Left colon (tissue), 2 donors: ENCODE measurements at places on chromosomes 5 and 9. TPM values are rescaled to one million over a fixed set of nuclear protein-coding genes. Genes with fewer than 3 reads are reported as not detected.

The GLRA1 gene
- not detected for total RNA-seq

The IQGAP2 gene
- 104 TPM for total RNA-seq

The KIF20A gene
- total RNA-seq = 6.5 TPM

The DMRTA1 gene
- 0.64 TPM for total RNA-seq

The ST8SIA4 gene
- 6.1 TPM for total RNA-seq

The ZNF622 gene
- 42.5 TPM for total RNA-seq

The SLC34A1 gene
- not detected for total RNA-seq

The NTNG2 gene
- total RNA-seq = 0.75 TPM

The PHF24 gene
- total RNA-seq = 0.12 TPM

The GARIN3 gene
- not detected for total RNA-seq

The SPATA31D3 gene
- not detected for total RNA-seq

The IFNB1 gene
- not detected for total RNA-seq

- no peak for DNase-seq
Observed at GRCh38 chr5:125012727-125013451, 266.4 kb upstream of the ZNF608 start.

GRCh38 chr5:135654761-135655467 lies 76.1 kb upstream of the CXCL14 start:
- DNase-seq = no peak

GRCh38 chr5:1543398-1544293 lies 19.9 kb upstream of the LPCAT1 start:
- DNase-seq = no peak

DNA sequence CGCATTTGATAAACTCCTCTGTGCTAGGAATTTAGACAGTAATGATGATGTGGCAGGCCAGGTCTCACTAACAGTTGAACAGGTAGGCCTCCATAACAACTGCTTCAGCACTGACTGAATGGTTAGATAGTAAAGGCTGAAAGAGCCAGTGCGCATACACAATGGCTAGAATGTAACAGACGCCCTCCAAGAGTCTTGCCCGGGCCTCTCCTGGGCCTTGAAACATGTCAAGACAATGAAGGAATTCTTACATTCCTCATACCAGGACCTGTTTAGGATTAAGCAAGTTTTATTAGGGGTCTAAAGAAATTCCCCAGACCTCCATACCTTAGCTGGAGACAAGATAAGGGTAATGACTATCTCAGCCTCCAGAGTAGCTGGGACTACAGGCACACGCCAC lies 6.7 kb upstream of the BICD2 start:
- no peak for DNase-seq

DNA sequence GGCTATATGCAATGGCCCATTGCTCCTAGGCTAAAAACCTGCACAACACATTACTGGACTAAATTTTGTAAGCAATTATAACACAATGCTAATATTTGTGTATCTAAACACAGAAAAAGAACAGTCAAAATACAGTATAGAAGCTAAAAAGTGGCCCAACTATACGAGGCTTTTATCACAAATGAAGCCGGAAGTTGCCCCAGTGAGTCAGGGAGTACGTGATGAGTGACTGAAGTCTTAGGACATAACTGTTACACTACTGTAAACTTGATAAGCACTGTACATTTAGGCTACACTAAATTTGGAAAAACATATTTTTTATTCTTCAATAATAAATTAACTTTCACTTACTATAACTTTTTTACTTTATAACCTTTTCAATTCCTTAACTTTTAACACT lies 105.2 kb upstream of the PRR16 start:
- no peak for DNase-seq

DNA sequence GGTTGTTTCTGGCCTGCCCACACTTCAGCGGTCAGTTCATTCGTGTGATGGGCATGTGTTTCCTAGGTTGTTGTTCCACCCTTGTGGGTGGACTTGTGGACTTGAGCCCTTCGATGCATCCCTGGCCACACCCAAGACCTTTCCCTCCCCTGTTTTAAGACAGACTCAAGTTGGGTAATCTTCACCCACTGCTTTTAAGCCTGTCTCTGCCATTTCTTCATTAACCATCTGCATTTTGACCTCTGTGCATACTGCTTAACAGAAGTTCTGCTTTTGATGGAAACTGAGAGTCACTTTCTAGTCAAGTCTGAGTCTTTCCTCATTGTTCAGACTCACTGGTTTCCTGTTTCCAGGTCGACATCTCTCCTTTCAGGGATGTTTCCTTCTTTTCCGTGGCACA lies 233.7 kb downstream of the ARHGEF28 start:
- DNase-seq = no peak

DNA sequence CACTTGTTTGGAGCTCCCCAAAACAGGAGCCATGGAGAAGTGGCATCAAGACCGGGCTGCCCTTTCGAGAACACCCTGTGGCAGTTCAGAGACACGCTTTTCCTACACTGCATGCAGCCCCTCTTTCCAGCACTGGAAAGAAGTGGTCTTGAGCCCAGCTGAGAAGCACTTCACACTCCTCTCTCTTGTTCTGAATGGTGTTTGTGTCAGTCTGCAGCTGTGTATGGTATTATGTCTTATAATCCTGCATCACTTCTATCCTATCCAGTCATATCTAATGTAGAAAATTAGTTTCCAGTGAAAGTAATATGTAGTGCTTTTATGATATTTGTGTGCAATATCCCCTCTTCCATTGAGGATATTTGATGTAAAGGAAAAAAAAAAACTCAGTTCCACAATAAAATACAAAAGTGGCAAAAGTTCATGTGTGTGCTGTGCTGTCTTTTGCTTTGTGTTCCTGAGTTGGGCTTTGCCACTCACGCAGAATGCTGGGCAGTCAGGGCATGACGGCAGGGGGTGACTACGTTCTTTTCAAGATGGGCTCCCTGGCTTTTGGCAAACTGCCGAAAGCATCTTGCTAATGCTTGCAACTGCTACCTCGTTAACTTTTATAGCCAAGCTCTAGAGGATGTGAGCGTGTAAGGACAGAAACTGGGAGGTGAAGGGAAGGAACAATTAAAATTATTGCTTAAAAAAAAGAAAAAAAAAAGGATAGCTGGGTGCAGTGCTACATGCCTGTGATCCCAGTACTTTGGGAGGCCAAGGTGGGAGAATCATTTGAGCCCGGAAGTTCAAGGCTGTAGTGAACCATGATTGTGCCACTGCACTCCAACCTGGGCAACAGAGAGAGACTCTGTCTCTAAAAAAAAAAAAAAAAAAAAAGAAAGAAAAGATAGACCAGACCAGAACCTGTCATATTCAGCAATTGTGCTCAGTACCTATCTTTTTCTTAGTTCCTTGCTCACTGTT lies 102.2 kb downstream of the MAP1B start:
- DNase-seq = no peak

DNA sequence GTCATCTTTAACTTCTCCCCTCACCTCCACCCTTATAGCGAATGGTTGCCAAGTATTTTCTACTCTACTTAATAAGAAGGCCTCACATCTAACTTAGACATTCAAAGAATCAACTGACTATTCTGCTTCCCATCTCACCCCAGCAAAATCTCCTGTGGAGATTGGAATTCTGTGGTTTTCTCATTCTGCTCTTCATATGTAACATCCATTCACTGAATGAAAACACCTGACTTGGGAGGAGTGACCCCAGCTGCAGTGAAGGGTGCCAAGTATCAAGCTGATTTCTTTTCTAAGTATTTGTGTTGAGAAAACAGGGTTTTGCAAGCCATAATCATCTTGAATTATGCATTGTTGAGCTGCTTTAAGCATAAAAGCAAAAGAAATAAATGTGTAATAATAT lies 42.5 kb upstream of the TAF1L start:
- DNase-seq = no peak

GRCh38 chr9:120852240-120853010 lies 9.7 kb upstream of the PSMD5 start:
- DNase-seq = no peak

DNA sequence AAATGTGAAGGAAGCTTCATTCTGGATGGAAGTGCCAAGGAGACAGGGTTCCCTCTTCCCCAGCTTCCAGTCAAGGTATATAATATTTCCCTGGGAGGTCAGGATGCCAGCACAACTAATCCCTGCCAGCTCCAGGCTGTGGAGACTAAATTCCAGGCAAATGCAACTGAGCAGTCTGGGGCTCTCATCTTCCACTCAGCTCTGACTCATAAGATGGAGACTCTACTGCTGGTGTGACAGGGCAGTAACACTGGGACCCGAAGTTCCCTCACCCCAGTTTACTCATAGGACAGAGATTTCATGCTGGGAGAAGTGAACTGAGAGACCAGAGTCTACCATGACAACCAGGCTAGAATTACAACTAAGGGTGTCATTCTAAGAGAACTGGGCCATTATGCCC lies 235.4 kb downstream of the FSTL4 start:
- DNase-seq = no peak

GRCh38 chr5:81428861-81429260 lies 34.9 kb upstream of the ACOT12 start:
- DNase-seq = no peak

GRCh38 chr5:606526-607399 lies 5.4 kb upstream of the CEP72 start:
- DNase-seq = peak; percentile 22

GRCh38 chr5:147704544-147704943 lies 78.0 kb downstream of the JAKMIP2 start:
- DNase-seq = no peak

- DNase-seq = no peak
Observed at GRCh38 chr9:127074561-127075548, 47.6 kb downstream of the ANGPTL2 start.

DNA sequence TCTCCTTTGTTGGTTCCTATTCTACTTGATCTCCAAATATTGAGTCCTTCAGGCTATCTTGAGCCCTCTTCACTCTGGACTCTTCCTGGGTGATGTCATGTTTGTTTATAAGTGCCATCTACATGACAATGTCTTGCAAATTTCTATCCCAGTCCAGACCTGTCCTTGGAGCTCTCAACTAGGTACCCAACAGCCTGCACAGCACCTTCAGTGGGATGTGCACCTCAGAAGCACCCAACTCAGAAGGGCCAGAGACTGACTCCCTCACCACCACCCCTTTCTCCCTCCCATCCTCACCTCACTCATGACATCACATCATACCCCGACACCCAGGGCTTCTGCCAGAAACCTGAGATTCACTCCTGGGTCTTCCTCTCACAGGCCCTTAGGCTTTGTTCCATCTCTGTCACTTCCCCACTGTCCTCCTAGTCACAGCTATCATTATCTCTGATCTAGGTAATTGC lies 14.4 kb downstream of the TXN start:
- no peak for DNase-seq

GRCh38 chr5:133445744-133446143 lies 166.6 kb downstream of the FSTL4 start:
- peak; percentile 43 for DNase-seq

DNA sequence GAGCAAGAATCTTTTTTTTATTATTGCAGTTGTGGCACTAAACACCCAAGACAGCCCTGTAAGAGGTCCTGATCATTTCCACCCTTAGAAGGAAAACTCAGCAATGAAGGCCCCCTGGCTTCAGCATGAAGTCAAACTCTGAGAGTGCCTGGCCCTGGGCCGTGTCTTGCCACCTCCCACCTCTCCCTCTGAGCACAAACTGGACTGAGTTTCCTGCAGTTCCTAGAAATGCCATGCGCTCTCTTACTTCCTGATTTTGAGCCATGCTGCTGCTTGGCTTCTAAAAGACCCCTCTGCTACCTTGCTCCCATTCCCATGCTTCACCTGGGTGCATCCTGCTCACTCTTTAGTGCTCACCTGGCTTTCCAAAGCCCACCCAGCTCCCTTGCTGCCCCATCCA lies 140.4 kb upstream of the KLF9 start:
- DNase-seq = no peak

DNA sequence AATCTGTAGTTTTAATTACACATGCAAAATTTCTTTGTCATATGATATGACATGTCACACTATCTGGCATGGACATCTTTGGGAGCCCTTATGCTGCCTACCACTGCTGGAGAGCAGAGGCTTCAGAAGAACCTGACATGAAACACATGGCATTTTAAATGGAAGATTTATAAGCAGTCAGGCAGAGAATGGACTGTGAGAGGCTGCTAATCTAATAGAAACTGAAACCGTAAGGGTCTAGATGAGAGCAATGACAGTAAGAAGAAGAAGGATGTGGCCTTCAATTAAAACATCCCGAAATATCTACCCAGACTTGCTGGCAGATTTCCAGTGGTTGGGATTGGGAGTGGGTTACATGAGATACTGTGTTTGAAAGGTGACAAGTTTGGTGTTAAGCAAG lies 149.8 kb downstream of the MACIR start:
- no peak for DNase-seq

- no peak for DNase-seq
Observed at GRCh38 chr9:124880501-124880900, 18.6 kb downstream of the ARPC5L start.

DNA sequence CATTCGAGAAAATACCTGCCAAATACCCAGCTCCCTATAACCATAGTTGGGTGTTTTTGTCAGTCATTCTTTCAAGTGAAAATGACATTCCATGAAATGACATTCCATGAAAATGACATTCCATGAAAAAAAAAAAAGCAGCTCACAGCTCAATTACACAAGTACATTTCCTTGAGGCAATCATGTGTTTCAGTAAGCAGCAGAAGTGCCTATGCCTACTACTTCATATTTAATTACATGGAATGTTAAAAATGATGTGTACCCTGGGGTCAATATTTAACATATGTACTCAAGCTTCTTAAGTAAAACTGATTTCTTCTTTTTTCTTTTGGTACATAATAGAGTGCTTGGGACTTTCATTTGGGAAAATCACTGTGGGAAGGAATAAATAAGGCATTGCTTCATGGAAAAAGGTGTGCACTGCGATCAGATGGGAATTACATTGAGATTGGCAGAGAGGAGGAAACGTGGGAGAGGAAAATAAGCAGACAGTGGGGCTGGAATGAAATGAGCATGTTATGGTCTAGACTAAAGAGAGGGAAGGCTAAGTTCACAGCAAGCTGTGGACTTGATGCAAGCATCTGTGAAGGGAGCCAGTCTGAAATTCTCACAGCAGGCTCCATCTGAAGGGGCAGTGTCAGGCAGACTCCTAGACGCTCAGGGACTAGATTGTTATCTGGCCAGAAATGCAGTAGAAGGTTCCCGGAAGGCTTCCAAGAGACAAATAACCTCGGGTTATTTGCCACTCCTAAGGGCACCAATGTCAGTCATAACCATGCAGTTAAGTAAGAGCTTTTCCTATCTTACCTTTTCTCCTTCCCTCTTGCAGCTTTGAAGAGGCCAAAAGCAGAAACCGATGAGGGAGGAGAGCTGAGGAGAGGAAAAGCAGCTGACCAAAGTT lies 15.2 kb upstream of the SPATA9 start:
- no peak for DNase-seq

GRCh38 chr5:26121338-26121737 lies 917.0 kb downstream of the CDH9 start:
- no peak for DNase-seq
